ENCODE measurements at places on chromosomes 1 and 21. TPM values are rescaled to one million over a fixed set of nuclear protein-coding genes. Genes with fewer than 3 reads are reported as not detected.

AMPD1 gene
- total RNA-seq, result not detected

GRCh38 chr1:1892079-1892762 lies 1.3 kb upstream of the GNB1 start:
- H3K36me3 ChIP-seq, result no peaks in the 10 kb centered on the region
- H3K27me3 ChIP-seq, result peaks cover 21% of the 10 kb centered on the region
- DNase-seq, result no peak
- peak overlapping the region; percentile 77 for H3K27ac ChIP-seq

ADAMTS4 gene
- 1.1 TPM for total RNA-seq

DNA sequence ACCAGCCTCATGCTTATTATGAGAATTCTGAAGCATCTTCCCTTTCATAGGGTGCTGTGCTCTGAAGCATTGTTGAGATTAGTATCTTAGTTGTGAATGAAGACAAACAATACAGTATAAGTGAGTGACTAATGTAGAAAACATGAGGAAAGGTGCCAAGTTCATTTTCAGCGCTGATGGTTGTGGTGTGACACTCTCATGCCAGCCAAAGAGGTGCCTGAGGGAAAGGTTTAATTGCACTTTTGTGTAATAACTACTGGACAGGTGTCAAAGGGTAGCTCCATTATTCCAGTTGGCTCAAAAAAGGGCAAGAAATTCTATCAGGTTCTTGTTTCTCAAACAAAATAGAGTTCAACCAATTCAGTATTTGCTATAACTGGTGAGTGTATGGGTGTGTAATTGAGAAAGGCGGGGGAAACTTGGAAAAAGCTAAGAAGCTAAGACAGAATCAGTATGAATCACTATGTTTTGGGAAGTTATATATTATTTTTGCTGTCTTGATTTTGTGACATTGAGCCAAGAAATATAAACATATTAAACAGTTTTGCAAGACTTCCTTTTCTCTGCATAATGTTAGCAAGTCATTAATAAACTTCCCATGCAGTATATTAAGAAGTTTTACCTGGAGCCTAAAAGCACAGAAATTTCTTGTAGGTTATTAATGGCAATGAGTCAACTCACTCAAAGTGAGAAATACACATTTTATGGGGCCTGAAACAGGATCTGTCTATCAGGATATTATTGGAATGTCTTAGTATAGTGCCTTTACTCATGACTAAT lies 31.8 kb downstream of the KCNK2 start:
- H3K27me3 ChIP-seq, result no peaks in the 10 kb centered on the region
- no peak overlapping the region for H3K4me3 ChIP-seq
- no peak for DNase-seq
- H3K36me3 ChIP-seq, result no peaks in the 10 kb centered on the region
- no peak overlapping the region for H3K27ac ChIP-seq
- H3K4me1 ChIP-seq, result no peaks in the 10 kb centered on the region

- DNase-seq, result no peak
- H3K36me3 ChIP-seq, result no peaks in the 10 kb centered on the region
- H3K4me1 ChIP-seq, result no peaks in the 10 kb centered on the region
- H3K4me3 ChIP-seq, result no peak overlapping the region
- H3K27ac ChIP-seq, result no peak overlapping the region
Measured at GRCh38 chr1:223487887-223488259, 94.7 kb downstream of the CCDC185 start.

All from T-cell (primary cell).